Muscle of leg (tissue), 16 donors: ENCODE measurements at places on chromosomes 7 and 10. TPM values are rescaled to one million over a fixed set of nuclear protein-coding genes. Genes with fewer than 3 reads are reported as not detected.

The SLC26A5 gene
- polyA plus RNA-seq, result 0.17 TPM

DNA sequence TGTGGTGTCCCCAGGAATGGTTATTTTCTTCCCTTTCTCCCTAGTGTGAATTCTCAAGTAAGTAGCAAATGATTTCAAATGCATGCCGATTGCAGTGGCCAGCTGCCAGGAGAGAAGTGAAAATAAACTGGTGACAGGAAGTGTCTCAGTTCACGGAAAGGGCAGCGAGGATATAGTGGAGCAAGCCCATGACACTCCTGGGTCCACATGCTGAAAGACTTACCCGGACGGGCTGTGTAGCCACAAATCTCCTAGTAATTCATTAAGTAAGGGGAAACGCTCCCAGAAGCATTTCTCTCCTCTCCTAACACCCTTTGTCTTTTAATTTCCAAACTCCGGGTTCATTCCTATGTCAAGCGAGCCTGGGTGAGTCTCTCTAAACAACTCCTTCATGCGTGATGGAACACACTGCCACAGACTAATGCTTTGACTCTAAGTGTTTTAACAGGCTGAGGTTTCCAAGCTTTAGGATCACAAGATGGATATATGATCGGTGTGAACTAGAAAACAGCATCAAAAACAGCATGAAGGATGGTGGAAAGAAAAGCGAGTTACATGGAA, 125.6 kb downstream of the CYP26A1 start:
- peak overlapping the region; percentile 35 for H3K4me3 ChIP-seq
- no peaks in the 10 kb centered on the region for H3K36me3 ChIP-seq
- H3K4me1 ChIP-seq, result peaks cover 13% of the 10 kb centered on the region
- DNase-seq, result peak; percentile 95
- peak overlapping the region; percentile 79 for H3K27ac ChIP-seq

GRCh38 chr10:87691506-87692070, 31.9 kb downstream of the PAPSS2 start:
- no peak overlapping the region for H3K27ac ChIP-seq
- no peak for DNase-seq
- no peaks in the 10 kb centered on the region for H3K4me1 ChIP-seq
- H3K4me3 ChIP-seq, result no peak overlapping the region

GRCh38 chr7:36986948-36987724, 262.8 kb upstream of the AOAH start:
- no peaks in the 10 kb centered on the region for H3K36me3 ChIP-seq
- no peaks in the 10 kb centered on the region for H3K27me3 ChIP-seq
- H3K4me1 ChIP-seq, result peaks cover 15% of the 10 kb centered on the region
- no peak overlapping the region for H3K4me3 ChIP-seq
- no peak overlapping the region for H3K27ac ChIP-seq

- H3K4me1 ChIP-seq, result peaks cover 8% of the 10 kb centered on the region
- DNase-seq, result no peak
- H3K36me3 ChIP-seq, result no peaks in the 10 kb centered on the region
- H3K4me3 ChIP-seq, result no peak overlapping the region
- no peak overlapping the region for H3K27ac ChIP-seq
- no peaks in the 10 kb centered on the region for H3K27me3 ChIP-seq
Measured at GRCh38 chr10:114519756-114520293, 115.5 kb upstream of the AFAP1L2 start.

GRCh38 chr10:80660736-80661135, 123.0 kb downstream of the SH2D4B start:
- no peaks in the 10 kb centered on the region for H3K27me3 ChIP-seq
- H3K36me3 ChIP-seq, result no peaks in the 10 kb centered on the region
- no peak overlapping the region for H3K4me3 ChIP-seq
- peaks cover 3% of the 10 kb centered on the region for H3K4me1 ChIP-seq
- H3K27ac ChIP-seq, result no peak overlapping the region
- DNase-seq, result peak; percentile 51

GRCh38 chr7:136359333-136359903, 382.3 kb upstream of the MTPN start:
- H3K36me3 ChIP-seq, result no peaks in the 10 kb centered on the region
- no peak for DNase-seq

The ADCY1 gene
- 9.0 TPM for polyA plus RNA-seq

DNA sequence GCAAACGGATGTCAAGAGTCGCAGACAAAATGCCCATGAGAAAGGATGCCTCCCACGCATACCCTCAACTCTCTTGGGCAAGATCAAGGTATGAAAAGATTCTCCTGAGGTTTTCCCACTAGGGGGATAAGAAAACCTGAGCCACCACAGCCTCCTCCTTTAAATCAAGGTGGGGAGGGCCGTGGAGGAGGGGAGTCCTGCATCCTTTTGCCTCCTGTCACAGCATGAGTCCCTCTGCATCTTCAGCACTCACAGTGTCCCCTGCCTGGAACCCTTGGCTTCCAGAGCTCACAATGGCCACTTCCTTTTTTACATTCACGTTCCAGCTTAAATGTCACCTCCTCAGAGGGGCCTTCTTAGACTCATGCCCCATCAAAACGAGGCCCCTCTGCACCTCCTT, 207.6 kb downstream of the GLI3 start:
- H3K4me3 ChIP-seq, result no peak overlapping the region
- H3K27ac ChIP-seq, result no peak overlapping the region
- H3K4me1 ChIP-seq, result no peaks in the 10 kb centered on the region
- H3K27me3 ChIP-seq, result no peaks in the 10 kb centered on the region
- DNase-seq, result no peak

DNA sequence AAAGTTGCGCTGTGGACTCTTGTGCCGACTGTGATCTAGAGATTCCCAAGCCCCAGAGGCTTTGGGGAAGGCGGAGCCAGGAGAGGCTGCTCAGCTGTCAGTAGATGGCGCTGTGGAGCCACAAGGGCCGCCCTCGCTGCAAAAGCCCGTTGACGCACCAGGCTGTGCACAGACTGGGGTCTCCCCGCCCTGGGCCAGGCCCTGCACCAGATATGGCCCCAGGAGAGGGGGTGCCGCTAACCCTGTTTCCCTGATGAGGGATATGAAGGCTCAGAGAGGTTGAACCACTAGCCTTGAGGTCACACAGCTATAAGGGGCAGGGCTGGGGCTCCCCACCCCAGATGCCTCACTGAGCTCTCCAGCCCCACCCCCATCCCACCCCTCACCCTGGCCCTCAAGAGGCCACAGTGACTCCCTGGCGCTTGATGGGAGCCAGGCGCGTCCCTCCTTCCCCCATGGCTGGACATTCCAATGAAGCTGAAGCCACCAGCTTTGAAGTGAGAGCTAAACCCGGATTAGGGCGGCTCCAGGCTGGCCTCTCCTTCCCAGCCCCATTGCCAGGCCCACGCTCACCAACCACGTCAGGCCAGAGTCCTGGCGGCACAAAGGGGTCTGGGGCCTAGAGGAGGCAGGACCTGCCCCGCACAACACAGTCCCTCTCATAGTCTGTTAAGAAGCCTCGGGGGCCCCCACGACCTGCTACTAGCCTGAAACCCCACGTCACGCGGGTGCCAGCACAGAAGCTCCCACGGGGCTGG, 26.4 kb downstream of the MYL10 start:
- H3K27me3 ChIP-seq, result peaks cover 3% of the 10 kb centered on the region
- H3K4me3 ChIP-seq, result no peak overlapping the region
- DNase-seq, result peak; percentile 86
- H3K36me3 ChIP-seq, result no peaks in the 10 kb centered on the region
- H3K4me1 ChIP-seq, result peaks cover 42% of the 10 kb centered on the region

The SLC13A1 gene
- polyA plus RNA-seq, result not detected

DNA sequence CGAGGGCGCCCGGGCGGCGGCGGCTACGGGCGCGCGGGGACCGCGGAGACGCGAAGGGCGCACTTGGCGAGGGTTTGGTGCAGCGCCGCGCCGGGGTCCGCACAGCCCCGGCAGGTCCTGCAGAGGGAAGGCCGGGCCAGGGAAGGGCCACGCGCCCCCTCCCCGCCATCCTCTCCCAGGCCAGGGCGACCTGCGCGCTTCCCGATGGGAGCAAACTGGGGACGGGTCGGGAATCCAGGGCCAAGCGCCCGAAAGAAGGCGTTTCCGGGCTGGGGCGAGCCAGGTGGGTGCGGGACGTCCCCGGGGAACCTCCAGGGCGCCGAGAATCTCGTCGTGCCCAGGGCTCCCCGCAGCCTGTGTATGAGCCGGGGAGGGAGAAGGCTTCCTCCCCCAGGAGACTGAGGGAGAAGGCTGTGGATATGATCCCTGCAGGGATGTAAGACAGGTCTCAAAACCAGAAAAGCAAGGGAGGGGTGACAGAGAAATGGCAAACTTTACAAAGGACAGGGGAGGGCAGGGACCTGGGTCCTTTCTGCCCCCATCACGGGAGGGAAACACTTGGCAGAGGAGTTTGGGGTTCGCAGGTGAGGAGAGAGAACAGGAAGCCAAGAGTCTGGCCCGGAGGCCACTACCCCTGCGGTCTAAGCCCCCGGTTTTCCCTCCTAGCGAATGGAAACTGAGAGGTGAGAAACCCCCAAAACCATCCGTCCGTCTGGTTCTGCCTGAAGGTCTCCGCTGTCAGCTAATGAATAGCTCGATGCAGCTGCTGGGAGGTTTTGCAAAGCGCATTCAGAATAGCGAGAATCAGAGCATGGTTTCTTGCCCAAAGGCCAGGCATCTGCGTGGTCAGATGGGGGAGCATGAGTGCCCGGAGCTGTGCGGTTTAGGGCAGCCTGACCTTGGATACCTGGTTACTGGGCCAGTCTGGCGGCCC, 674 bp downstream of the AMZ1 start:
- H3K27me3 ChIP-seq, result peaks cover 45% of the 10 kb centered on the region
- H3K36me3 ChIP-seq, result no peaks in the 10 kb centered on the region
- no peak overlapping the region for H3K27ac ChIP-seq
- no peak for DNase-seq
- H3K4me1 ChIP-seq, result peaks cover 18% of the 10 kb centered on the region
- no peak overlapping the region for H3K4me3 ChIP-seq

The FAM25A gene
- polyA plus RNA-seq, result not detected

The CDK6 gene
- polyA plus RNA-seq, result 74.7 TPM

DNA sequence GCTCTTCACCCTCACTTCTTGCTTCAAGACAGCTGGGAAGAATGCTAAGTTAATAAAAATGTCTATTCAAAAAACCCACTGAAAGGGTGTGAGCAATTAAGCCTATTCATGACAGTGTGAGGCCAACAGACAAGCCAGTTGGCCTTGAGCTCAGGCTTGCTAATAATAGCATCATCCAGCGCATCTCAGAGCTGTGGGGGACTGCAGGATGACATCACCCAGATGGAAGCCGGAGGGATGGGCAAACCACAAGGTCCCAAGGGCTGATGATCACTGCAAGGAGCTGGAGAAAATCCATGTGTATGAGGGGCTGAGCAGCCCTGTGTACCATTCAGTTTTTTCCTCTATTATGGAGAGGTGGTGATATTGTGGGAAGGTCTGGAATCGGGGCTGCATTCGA, 770.4 kb downstream of the TNS3 start:
- no peaks in the 10 kb centered on the region for H3K27me3 ChIP-seq
- H3K27ac ChIP-seq, result peak overlapping the region; percentile 57
- DNase-seq, result peak; percentile 93
- no peak overlapping the region for H3K4me3 ChIP-seq
- peaks cover 16% of the 10 kb centered on the region for H3K4me1 ChIP-seq

- no peak overlapping the region for H3K27ac ChIP-seq
- no peaks in the 10 kb centered on the region for H3K4me1 ChIP-seq
- no peaks in the 10 kb centered on the region for H3K27me3 ChIP-seq
- H3K36me3 ChIP-seq, result no peaks in the 10 kb centered on the region
- H3K4me3 ChIP-seq, result no peak overlapping the region
Measured at GRCh38 chr7:109836016-109836415, 1254.9 kb upstream of the LRRN3 start.

DNA sequence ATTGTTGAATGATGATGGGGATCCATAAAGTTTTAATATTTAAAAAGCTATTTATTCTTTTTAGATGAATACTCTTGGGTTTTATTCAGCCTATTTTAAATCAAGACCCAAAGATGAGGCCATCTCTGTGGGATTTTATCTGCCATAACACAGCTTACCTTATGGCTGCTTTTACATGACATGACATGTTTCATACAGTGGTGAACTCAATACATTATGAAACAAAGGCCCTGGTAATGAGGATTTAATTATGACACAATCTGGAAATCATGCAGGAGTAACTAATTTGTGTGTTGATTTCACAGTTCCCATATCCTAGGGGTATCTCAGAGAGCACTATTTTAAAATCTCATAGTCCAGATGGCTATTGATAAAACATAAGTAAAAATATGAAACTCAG, 661.8 kb upstream of the FZD8 start:
- no peaks in the 10 kb centered on the region for H3K36me3 ChIP-seq
- H3K4me3 ChIP-seq, result no peak overlapping the region
- no peak overlapping the region for H3K27ac ChIP-seq
- DNase-seq, result no peak
- H3K27me3 ChIP-seq, result no peaks in the 10 kb centered on the region

GRCh38 chr10:92740762-92741161, 51.0 kb downstream of the HHEX start:
- no peak overlapping the region for H3K4me3 ChIP-seq
- H3K27me3 ChIP-seq, result peaks cover 2% of the 10 kb centered on the region
- no peak overlapping the region for H3K27ac ChIP-seq
- no peaks in the 10 kb centered on the region for H3K36me3 ChIP-seq

GRCh38 chr7:126529254-126529653, 723.5 kb downstream of the GRM8 start:
- no peak overlapping the region for H3K27ac ChIP-seq
- H3K4me3 ChIP-seq, result no peak overlapping the region
- no peak for DNase-seq
- no peaks in the 10 kb centered on the region for H3K4me1 ChIP-seq
- H3K27me3 ChIP-seq, result no peaks in the 10 kb centered on the region
- H3K36me3 ChIP-seq, result no peaks in the 10 kb centered on the region

The TWIST1 gene
- 5.3 TPM for polyA plus RNA-seq

GRCh38 chr10:87095236-87095945, 385 bp downstream of the SHLD2 start:
- H3K36me3 ChIP-seq, result peaks cover 6% of the 10 kb centered on the region
- H3K27ac ChIP-seq, result peak overlapping the region; percentile 91
- no peaks in the 10 kb centered on the region for H3K27me3 ChIP-seq
- peak; percentile 91 for DNase-seq

DNA sequence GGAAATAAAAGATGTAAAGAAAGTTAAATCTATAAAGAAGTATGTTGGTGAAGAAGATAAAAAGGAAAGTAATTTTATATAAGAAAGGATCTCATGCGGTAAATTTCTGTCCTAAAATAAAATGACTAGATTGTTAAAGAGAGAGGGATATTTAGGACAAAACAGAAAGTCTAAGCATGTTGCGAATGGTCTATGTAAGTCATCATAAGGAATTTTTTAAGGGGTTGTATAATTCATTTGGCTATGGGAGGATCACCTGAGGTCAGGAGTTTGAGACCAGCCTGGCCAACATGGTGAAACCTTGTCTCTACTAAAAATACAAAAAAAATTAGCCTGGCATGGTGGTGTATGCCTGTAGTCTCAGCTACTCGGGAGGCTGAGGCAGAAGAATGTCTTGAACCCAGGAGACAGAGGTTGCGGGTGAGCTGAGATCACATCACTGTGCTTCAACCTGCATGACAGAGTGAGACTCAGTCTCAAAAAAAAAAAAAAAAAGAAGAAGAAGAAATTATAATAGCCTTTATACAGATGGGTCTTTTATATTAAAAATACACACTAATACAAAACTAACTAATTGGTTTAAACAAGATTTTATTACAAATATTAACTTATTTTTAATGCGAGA, 294.3 kb downstream of the MAGI2 start:
- H3K27me3 ChIP-seq, result no peaks in the 10 kb centered on the region
- H3K27ac ChIP-seq, result no peak overlapping the region
- DNase-seq, result no peak

GRCh38 chr7:1975179-1975578, 257.6 kb downstream of the MAD1L1 start:
- no peak overlapping the region for H3K27ac ChIP-seq
- H3K4me1 ChIP-seq, result peaks cover 11% of the 10 kb centered on the region
- no peak for DNase-seq
- peaks cover 13% of the 10 kb centered on the region for H3K36me3 ChIP-seq

The IDI2 gene
- polyA plus RNA-seq, result 0.15 TPM
